ENCODE measurements at places on chromosomes 6 and 20.
A peak's percentile ranks its signal among the peaks of the same experiment; 100 is the strongest.

- no peak for DNase-seq
These were observed 149.8 kb downstream of the SYNDIG1 start for GRCh38 chr20:24619212-24619611.

GRCh38 chr20:13533946-13534345 is 104.8 kb downstream of the TASP1 start:
- DNase-seq = no peak

GRCh38 chr20:63017826-63018411 is 11.2 kb upstream of the BHLHE23 start:
- no peak for DNase-seq

GRCh38 chr20:8808202-8808535 is 260.7 kb upstream of the PLCB4 start:
- DNase-seq = no peak

DNA sequence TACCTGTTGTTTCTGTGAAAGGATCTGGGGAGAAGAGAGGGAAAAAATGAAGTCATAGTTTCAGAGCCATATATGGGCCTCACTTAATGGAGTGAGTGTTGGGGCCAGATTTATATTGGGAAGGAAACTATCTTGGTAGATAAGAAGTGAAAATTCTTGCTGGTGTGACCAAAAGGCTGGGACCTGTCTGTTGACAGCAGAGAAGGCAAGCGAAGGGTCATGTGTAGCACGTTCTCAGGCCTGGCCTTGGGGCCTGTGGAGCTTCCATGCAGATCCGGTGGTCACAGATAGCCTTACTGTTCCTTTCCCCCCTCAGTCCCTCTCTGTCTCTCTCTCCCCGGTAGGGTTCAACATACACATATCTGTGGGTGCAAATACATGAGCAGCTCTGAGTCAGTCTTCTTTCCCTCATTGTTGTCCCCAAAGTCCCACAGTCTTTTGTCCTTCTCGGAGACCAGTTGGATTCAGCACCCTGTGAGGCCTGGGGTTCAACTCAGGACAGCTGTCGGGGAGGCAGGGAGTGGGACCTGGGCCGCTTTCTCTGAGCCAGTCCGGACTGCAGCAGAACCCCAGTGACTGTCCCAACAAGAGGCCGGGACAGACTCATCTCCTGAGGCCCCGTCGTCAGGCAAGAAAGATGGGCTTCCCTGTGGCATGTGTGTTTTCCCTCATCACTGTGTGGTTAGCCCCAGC is 34.6 kb downstream of the PPP1R14C start:
- no peak for DNase-seq

GRCh38 chr6:47919875-47920274 is 138.0 kb downstream of the OPN5 start:
- no peak for DNase-seq

DNA sequence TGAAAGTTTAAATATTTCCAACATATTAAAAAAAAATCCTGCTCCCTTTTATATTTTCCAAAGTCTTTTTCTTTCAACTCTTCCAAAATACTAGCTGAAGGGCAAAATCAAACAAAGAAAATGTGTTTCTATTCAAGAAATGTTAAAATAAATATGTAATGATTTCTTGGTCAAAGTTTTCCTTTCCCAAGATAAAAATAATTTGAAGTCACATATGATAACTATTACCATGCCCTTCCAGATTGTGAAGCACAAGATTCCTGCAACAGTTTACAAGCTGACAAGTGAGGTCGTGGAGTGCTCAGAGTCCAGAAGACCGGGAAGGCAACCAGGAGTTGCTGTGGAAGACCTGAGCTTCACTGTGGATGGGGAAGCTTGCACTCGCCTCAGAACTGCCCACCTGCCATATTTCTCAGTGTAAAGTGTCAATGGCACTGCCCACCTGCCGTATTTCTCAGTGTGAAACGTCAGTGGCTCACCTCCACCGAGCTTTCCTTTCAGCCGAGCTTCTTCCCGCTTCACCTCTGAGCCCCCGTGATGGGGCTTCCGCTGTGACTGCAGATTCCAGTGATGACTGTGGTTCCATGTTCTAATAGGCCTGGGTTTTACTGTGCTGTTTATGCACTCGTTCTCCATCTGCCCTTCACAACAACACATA is 160.5 kb downstream of the THBS2 start:
- DNase-seq = no peak

GRCh38 chr6:101454106-101454676 is 60.7 kb downstream of the GRIK2 start:
- DNase-seq = no peak

DNA sequence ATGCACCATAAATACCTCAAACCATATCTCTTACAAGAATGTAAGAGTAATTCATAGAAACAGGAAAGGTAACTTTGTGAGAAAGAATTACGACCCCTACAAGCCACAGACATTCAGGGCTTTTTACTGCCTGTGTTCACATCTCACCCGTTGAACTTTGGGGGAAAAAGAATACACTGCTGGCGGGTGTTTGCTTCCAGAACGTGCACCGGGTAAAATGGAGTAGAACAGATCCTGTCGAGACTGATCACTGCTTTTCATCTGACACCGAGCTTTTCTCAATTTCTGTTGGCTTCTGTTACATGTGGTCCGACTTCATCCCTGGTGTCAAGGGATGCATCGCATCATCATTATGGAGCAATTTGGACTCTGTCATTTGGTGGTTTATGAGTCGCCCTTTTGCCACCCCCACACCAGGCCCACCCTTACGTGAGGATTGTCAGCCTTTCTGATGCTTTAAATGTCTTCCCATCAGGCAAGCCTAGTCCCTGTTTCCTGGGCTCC is 219.2 kb upstream of the ZFP64 start:
- DNase-seq = peak; percentile 42

- no peak for DNase-seq
These were observed 260.4 kb downstream of the TBX18 start for GRCh38 chr6:84504025-84504424.

GRCh38 chr20:58147628-58148370 is 80.7 kb downstream of the ANKRD60 start:
- DNase-seq = no peak

- DNase-seq = no peak
These were observed 83.9 kb downstream of the SESN1 start for GRCh38 chr6:109010705-109011102.

DNA sequence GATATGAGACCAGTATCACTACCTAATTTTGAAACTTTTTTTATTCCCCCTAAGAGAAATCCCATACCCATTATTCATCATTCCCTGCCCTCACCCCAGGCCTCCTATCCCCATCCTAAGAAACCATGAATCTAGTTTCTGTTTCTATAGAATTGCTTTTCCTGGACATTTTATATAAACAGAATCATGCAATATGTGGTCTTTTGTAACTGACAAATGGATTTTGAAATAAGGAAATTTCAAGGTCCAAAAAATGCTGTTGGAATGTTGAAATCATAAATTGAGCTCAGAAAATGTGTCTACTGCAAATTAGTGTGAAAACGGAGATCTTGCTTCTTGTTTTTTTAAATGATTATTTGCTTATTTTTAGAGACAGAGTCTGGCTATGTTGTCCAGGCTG is 25.1 kb downstream of the RNF217 start:
- no peak for DNase-seq

DNA sequence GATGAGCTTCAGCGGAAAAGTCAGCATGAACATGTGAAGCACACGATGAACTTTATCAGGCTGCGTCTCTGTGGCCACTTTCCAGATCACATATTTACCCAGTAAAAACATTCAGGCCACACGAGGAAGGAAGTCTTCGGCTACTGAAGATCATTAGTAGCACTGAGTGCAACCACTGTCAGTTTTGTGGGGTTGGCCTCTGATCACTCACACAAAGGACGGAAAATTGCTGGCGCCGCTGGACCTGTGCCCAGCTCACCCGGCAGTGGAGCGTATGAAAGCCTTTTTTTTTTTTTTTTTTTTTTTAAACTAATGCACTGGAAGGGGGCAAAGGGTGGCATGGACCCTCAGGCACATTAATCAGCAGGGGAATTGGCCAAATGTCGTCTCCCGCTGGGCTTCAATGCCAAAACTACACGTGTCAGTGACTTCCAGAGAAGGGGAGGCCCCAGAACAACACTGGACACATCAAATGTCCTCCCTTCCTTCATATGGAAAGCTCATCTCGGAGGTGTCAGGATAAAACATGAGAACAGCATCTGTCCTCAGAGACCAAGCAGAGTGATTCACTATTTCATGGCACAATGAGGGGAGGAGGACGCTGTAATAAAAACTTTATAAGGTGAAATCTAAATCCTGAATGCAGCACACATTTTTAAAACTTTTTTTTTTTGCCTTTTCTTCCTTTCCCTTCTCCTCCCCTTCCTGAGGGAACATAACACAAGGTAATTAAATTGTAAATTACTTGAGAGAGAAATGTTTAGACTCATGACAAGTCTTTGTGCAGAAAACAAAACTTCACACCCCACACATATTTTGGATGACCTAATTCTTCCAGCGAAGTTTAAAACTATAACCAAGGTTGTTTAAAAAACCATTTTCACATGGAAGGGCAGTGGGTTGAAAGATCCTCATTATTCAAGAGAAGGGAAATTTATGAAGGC is 223.4 kb downstream of the FOXC1 start:
- no peak for DNase-seq

GRCh38 chr6:127641905-127642304 is 64.9 kb downstream of the C6orf58 start:
- DNase-seq = peak; percentile 16

DNA sequence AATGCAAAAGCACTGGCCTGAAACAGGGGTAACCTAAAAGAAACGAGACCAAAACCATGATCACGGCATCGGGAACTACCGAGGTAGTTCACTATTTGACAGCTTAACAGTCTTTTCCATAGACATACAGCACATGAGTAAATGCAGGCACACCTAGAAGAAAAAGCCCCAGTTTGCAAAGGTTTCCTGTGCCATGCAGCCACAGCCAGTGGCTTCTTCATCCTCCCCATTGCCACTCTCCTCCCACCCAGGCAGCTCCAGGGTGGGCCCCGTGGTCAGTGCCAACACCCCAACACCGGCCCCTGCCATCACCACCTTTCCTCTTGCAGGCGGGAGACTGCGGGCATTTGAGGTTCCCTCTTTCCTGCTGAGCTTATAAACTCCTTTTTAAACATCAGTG is 115.4 kb downstream of the SLC23A2 start:
- DNase-seq = no peak

GRCh38 chr6:159221486-159222170 is 52.4 kb downstream of the FNDC1 start:
- no peak for DNase-seq

DNA sequence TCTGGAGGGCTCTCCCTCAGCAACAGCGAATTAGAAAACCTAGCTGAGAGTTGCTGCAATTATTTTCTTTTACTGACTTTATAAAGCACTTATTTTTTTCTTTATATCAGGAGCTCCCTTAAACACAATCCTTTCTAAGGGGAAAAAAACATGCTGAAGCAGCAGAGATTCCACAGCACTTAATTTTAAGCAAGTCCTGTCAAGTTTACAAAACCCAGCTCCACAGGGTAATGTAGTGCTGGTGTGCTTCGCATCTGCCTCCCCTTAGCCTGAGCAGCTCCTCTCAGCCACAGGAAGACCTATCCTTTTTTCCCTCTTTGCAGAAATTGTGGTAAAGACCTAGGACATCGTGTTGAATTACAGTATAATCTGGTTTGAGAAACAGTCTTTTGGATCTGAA is 208.1 kb upstream of the SYNDIG1 start:
- no peak for DNase-seq

DNA sequence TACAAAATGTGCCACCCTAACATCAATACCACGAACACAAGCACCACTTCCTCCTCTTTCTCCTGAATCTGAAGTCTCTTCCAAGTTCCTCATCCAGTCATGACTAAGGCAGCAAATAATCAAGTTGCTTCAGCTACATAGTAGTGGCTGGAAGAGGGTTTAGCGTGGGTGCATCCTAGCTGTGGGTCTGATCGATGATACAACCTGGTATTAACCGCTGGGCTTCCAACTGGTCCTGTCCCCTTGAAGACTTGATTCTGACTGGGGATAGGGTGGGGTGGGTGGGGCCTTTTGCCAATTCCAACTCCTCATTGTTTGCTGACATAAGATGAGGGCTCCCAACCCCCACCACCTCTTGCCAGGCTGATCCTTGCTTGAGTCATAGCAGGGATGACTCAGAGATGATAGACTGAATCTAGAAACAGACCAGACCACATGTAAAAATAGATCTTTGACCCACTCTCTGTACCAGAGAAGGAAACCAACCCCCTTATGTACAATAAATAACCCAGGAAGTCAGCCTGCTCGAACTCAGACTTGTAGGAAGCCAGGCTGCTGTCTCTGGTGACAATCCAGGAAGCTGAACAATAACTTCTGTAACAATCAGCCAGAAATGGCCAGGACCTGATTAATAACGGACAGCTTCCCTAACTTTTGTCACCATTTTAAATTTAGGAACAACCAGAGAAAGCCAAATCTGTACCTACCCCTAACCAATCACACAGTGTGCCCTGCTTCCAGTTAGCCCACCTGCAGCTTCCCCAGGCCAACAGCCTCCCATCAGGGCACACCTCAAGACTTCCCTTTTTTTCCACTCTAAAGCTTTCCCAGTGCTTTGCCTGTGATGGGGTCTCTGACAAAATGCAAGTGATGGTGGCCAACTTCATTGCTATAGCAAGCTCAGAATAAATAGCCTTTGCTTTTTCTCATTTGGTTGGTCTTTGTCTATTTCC is 68.9 kb upstream of the FAM184A start:
- peak; percentile 75 for DNase-seq

DNA sequence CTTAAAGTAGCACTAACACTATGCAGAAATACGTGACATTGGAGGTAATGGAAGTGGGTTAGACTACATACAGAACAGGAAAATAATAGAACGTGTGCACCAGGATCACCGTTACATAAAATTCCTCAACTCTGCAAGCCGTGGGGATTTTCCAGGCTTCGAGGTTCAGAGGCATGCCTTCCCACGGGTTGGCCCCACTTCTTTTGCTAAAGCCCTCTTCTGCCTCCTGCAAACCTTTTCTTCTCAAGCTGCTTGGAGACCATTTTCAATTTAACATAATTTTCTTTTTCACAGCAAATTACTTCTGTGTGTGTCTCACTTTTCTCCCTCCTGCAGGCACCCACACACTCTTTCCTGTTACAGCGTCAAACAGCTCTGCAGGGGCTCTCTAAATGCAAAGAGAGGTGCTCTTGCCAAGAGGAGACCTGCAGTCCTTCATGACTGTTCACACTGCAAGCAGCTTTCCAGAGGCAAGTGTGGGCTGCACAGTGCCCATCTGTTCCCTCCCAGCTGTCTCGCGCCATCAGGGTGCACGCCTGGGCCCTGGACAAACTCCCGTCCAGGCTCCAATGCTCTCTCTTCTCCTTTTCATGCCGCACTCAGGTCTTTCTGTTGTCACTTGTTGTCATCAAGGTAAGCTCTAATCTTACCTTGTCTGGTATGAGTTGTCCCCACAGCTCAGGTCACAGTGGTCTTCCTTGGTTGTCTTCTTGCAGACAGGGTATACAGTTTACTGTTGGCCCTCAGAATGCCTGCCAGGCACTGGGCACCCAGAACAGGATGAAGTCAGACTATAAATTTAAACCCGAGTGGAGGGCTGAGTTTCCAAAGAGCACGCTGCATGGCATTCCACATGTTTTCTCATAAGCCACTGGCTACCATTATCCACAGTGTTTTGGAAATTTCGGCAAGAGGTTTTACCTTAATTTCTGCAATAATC is 164.8 kb upstream of the GGTLC1 start:
- DNase-seq = no peak

GRCh38 chr6:168640768-168641167 is 199.8 kb downstream of the SMOC2 start:
- no peak for DNase-seq

- DNase-seq = no peak
These were observed 251.2 kb upstream of the SASH1 start for GRCh38 chr6:148091394-148091793.

All from activated CD4-positive, alpha-beta memory T cell treated with anti-CD3 and anti-CD28 coated beads for 36 hours (primary cell).